Activated CD4-positive, alpha-beta T cell treated with anti-CD3 and anti-CD28 coated beads, Interleukin-2, amount 50 U/mL, for 4 hours (primary cell): ENCODE measurements at places on chromosomes 16 and 17.

DNA sequence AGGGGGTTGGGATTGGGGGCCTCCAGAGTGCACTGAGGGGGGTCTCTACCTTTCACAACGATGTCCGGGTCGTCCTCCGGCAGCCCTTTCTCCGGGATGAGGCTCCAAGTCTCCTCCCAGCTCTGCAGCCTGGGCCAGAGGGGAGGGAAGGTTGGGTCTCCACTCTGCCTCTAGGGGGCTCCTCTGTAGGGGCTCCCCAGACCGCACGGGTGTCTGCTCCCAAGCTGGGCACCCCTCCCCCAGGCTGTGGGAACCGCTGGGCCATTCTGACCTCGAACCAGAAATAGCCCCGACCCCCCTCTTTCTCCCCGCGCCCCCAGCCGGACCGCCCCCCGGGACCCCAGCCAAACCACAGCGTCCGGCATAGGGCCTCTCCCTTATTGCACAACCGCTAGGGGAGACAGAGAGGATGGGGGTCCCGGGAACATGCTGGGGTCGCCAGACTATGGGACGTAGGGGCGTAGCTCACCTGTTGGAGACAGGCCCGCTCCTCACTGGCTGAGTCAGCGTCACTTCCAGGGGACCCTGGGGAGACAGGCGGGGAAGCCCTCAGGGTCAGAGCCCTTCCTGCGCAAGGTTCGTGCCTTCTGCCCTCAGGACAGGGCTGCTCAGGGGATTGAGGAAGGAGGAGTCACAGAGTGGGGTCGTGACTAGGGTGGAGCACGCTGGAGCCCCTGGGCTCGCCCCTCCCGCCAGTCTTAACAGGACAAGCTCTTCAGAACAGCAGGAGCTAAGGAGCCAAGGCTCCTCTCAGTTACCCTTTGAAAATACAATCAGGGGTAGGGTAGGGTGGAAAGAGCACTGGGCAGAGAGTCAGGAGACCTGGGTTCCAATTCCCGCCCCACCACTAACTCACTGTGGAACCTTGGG, 2.7 kb downstream of the PLEKHH3 start:
- DNase-seq = no peak

- DNase-seq = no peak
These were observed 4.3 kb downstream of the KLHL36 start for GRCh38 chr16:84652566-84652965.

DNA sequence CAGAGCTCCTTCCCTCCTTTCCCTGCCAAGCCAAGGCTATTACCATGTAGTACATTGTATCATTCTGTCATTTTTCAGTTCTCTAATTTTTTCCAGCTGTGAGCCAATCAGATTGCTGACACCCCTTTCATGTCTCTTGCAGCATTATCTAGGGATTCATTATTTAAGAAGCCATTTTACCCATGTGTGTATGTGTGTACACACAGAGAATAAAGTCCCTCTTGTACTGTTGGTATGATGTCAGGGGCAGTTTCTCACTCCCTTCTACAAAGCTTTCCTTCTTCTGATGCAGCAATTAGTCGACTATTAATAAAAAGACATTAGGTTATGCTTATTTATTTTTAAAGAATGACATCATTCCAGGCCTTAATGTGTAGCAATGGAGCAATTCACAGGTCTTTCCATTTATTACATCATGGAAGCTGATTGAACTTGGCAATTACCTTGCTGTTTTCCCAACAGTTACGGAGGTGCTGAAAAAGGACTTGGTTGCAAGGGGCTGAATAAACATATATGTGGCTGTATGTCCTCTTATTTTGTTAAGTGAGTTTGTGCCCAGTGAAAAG, 159.4 kb upstream of the HS3ST3A1 start:
- DNase-seq = no peak

DNA sequence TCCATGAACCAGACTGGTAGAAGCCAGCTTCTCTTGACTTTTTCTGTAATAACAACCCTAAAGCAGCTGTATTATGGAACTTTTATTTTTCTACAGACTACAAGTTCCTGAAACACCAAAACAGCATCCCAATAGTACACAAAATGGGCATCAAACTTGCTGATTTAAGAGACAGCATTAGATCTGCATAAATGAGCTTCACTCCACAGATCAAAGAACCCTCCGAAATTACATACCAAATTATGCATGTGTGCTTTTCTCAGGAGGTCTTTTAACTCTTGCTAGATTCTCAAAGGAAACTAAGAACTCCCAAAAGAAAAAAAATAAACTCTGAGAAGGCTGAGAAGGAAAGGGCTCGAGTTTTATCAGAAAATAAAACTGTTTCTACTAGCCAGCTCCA, 12.3 kb downstream of the UBE2G1 start:
- DNase-seq = no peak

DNA sequence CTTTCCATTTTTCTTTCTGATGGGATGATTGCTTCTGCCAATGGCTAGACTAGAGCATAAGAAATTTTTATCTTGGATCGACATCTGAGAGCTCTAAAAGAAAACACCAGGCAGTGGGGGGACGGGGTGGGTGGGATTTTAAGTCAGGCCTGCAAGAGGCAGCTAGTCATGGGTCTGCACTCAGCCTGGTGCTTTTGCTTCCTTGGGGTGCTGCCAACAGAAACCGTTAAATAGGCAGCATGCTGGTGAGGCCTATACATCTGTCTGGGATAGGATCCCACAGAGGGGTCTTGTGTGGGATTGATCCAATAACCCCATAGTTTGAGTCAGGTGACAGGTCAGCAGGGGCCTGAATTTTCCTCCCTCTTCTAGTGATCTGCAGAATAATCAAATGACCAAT, 26.9 kb downstream of the ZNRF1 start:
- no peak for DNase-seq

- no peak for DNase-seq
These were observed 12.7 kb downstream of the SCN4A start for GRCh38 chr17:63960006-63960405.

DNA sequence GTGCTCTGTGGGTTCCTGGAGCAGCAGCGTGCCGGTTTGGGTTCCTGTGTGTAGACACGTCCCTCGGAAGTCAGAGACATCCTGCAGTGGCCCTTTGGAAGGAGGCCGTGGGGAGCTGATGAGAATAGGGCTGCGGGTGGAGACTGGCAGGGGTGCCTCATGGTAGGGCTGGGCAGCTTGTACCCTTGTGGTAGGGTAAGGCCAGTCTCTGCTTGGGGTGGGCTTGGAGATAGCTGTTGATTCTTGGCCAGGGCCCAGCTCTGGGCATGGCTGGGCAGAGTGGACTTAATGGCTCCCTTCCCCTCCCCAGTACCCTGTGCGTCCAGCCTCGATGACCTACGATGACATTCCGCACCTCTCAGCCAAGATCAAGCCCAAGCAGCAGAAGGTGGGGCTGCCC, 10.6 kb downstream of the POLR3E start:
- no peak for DNase-seq

DNA sequence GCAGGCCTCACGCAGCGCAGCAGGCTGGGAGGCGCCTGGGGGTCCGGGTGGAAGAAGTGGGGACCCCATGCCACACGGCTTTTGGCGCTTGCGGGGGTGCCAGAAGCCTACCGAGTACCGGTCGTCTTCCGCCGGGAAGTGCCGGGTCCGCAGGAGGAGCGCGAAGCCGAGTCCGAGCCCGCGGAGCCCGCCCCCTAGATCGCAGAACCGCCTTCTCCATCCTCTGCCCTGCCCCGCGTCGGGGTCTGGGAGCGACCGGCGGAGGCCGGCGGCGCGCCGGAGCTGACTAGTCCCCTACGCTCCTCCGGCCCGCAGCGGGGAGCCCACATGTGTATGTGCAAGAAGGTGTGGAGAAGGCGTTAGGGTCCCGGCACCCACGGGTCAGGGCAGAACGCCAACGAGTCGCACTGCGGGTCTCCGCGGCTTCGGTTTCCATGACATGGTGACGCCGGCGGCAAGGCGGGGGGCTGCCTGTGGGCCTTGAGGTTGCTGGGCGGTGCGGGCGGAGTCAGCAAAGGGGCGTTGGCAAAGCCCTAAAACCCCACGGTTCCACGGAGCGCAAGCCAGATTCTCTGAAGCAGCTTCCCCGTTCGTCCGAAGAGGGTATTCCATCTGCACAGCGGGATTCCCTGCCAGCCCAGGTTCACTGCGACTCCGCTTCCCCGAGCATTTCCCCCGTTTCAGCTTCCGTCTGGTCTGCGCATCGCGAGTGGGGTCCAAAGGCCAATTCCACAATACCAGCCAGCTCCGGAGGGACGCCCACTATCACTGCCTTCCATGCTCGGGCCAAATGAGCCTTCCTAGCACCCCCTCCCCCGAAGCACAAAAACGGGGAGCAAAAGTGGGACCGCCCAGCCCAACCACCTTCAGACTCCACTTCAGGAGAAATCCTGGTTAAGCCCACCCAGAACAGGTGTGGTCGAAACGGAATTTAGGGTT, 2.3 kb upstream of the LHX1 start:
- no peak for DNase-seq

DNA sequence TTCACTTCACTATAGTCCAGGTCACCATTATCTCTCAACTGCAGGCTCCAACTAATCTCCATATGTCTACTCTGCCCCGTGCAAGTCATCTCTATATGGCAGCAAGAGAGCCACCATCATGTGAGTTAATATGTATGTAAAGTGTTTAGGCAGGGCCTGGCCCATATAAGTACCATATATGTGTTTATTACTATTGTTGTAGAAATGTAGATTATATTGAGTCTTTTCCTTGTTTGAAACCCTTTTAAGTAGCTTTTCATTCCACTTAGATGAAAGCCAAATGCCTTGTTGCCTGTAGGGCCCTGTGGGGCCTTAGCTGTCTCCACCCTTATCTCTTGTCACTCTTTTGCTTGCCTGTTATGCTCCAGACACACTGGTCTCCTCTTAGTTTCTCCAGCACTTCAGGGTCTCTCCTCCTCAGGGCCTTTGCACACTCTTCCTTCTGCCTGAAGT, 164.0 kb downstream of the PHKB start:
- no peak for DNase-seq

DNA sequence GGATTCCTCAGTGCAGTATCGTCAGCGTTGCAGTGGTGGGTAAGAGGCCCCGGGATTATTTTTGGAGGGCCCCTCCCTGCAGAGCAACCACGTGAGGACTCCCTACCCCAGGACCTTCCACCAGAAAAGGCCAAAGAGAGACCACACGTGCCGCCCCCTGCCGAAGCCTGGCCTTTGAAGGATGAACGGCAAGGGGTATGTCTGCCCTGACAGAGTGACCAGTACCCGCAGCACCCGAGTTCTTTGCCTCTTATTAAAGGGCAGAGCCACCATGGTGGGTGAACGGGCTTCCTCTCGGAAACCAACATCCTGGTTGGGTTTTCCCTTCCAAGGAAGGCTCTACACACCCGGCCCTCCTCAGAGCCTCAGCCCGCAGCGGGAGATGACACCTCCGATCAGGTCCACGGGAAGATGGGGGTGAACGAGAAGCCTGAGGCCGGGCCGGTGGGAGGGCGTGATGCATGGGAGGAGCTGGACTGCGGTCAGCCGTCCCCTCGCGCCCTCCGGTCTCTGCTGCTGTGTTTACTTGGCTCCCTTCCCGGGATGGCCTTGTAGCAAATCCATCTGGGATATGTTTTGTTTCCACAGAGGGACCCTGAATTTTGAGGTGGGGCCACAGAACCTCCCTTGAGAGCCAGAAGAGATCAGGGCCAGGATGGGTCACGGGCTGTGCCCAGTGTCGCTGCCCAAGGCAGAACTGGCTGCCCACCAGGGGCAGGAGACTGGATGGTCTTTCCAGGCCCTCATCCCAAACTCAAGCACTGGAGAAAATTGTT, 49.1 kb downstream of the TBC1D16 start:
- no peak for DNase-seq

GRCh38 chr16:2016407-2016922, 3.1 kb upstream of the NPW start:
- no peak for DNase-seq

- DNase-seq = no peak
These were observed 1.5 kb downstream of the SLC13A5 start for GRCh38 chr17:6711681-6712057.

DNA sequence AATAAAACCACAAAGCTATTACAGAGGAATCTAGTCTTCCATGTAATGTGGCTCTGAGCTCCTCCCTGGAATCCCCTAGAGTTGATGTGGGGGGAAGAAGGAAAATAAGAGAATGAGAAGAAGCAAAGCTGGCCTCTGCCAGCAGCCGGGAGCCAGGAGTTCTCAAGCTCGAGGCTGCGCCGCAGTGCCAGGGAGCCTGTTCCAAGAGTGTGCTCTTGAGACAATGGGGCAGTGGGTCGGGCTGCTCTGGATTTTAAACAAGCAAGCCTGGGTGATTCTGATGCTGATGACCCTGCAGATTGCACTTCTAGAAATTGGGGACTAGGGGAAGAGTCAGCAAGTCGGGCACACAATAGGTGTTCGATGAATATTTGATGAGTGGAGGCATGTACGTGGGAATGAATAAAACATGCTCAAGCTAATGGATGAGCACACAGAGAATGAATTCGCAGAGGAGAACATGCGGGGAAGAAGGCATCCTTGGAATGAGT, 119.9 kb downstream of the CMIP start:
- DNase-seq = no peak

- no peak for DNase-seq
These were observed 28.4 kb upstream of the CBFA2T3 start for GRCh38 chr16:89005201-89006035.

DNA sequence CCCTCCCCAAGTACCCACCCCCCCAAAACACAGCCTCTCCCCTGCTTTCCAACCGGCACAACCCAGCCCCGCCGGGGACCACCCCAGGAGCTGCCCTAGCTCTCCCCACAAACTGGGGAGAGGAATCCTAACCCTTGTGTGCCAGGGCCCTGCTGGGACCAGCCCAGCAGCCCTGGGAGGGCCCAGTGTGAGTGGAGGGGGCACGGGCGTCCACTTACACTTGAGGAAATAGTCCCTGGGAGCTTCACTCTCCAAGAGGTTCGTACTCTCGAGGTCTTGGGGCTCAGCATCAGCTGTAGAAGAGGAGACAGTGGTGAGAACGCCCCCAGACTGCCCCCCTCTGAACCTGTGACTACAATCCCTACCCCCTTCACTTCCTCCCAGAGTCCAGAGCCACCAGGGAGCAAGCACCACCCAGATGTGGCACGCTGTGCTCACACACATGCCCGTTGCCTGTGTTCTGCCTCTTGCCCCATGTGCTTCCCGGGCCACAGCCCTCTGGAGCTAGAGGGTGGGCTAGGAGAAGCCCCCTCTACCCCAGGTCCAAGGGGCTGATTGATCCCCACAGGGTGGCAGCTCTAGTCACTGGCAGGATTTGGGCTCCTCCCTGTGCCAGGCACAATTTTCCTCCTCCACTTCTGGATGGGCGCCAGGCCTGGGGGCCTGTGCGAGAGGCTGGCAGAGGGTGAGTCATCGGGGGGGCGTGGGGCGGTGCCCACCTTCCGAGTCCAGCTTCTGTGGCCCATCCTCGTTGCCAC, 3.0 kb downstream of the TRIM47 start:
- DNase-seq = no peak

DNA sequence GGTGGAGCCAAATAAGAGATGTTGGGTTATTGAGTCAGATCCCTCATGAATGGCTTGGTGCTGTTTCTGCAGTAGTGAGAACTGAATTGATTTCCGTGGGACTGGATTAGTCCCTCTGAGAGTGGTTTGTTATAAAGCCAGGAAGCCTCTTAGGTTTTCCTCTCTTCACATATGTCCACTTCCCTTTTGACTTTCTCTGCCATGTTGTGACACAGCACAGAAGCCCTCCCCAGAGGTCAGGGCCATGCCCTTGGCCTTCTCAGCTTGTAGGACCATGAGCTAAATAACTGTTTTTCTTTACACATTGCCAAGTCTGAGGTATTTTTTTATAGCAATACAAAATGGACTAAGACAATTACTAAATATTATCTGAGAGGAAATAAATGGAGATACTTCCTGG, 10.3 kb upstream of the HAPSTR1 start:
- DNase-seq = no peak

- no peak for DNase-seq
These were observed 204.2 kb upstream of the FOXF1 start for GRCh38 chr16:86306011-86306644.

GRCh38 chr17:39737760-39738567, at the start of gene GRB7:
TSS of gene GRB7 (plus strand) at chr17:39737938. CDS start at chr17:39742302, 4,364 bp downstream.
- DNase-seq = no peak

GRCh38 chr16:73034374-73034773, 13.6 kb downstream of the ZFHX3 start:
- DNase-seq = no peak
